Activated CD8-positive, alpha-beta T cell treated with anti-CD3 and anti-CD28 coated beads, Interleukin-2, amount 10 ng/mL, durations not matched to agents 7 days and 5 days (primary cell): ENCODE measurements at places on chromosomes 2 and 18.

DNA sequence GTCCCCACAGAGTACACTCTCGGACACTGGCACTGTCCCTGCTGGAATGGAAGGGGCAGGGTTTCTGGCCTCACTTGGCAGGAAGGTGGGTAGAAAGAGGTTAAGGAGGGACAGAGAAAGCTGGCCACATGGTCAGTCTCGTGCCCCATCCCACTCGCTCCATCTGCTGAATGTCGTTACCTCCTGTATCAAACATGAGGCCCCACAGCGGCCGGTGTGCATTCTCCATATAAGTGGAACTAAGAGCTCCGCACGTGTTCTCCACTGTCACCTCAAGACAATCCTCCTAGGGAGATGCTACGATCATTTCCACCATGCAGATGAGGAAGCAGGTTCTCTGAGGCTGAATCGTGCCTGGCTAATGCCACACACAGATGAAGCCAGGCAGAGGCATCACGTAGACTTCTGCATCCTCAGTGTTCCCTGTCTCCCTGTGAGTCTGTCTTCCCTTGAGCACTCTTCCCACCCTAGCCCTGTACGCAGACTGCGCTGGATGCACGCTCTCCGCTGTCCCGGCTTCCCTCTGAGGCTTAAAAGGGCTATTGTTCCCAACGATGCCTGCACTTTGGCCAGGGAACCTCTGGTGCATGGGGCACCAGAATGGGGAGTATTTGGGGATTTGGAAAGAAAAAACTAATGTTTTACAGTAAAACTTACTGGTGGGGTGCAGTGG lies 35.1 kb downstream of the MAL start:
- DNase-seq: no peak

GRCh38 chr2:174117951-174118930 lies 130.1 kb downstream of the OLA1 start:
- DNase-seq: no peak

DNA sequence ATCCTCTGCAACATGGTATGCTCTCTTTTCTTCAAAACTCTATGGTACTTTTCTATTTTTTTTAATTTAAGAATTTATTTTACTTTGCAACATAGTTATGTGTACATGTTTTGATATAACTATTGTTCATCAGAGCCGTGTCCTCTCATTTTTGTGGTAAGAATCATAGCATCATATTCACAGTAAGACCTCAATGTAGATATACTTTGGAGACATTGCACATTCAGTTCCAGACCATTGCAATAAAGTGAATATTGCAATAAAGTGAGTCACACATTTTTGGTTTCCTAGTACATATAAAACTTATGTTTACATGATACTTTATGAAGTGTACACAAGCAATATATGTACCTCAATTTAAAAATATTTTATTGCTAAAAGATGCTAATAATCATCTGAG lies 22.7 kb upstream of the LINC00305 start:
- DNase-seq: no peak

DNA sequence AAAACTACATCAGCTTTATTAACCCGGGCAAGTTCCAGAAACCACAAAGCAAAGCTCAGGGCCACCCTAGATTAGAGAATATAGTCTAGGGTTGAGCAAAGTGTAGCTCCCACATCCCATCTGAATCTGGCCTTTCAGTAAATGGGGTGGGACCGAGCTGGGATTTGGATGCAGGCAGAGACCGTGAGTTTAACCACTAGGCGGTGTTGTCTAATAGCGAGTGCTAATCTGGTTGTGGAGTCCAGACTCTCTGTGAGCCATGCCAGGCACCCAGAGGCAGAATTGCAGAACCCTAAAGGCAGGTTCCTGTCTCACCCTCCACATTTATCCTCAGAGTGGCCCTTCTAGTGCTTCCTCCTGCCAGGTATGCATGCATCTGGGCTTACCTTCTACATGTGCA lies 435.9 kb downstream of the TSN start:
- no peak for DNase-seq

- DNase-seq: no peak
Observed at GRCh38 chr2:69113627-69114026, 100.6 kb downstream of the ANTXR1 start.

DNA sequence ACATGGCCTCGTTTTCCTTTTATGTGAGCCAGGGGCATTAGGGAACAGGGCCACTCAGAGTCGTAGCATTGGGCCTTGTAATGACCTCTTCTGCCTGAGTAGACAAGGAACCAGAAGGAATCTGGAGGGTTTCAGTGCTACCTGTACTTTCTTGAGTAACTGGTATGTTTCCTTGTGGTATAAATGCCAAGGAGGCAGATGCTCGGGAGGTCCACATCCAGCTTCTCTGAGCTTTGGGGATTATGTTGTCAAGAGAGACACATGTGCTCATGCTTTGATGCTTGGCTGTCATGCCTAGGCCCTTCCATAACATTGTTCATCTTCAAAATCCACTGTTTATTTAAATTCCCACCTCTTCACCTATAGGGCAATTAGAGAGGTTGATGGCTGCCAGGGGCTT lies 26.3 kb downstream of the FOSL2 start:
- DNase-seq: no peak
